ENCODE measurements at places on chromosomes 2 and 18. TPM values are rescaled to one million over a fixed set of nuclear protein-coding genes. Genes with fewer than 3 reads are reported as not detected.

The DAW1 gene
- total RNA-seq: 5.2 TPM

The NGEF gene
- 3.3 TPM for total RNA-seq

GRCh38 chr2:61111708-61112107 is 46.0 kb downstream of the SANBR start:
- no peak for DNase-seq

DNA sequence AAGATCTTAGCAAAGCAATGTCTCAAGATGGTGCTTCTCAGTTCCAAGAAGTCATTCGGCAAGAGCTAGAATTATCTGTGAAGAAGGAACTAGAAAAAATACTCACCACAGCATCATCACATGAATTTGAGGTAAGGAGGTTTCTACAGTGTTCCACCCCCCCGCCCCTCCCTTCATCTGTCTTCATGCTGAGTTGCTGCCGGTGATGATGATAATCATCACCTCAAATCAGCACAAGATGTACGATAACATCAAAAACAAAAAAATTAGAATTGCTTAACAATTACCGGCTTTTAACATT is 14.6 kb downstream of the UGP2 start:
- DNase-seq: no peak

DNA sequence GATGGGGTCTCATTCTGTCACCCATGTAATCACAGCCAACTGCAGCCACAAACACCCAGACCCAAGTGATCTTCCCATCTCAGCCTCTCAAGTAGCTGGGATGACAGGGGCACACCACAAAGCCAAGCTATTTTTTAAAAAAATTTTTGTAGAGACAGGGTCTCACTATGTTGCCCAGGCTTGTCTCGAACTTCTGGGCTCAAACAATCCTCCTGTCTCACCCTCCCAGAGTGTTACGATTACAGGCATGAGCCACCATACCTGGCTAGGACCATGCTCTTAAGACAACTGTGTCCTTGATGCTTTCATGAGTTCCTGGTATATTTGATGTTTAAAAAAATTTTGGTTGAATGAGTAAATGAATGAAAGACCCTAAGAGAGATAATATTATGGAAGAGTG is 19.4 kb downstream of the ABCB11 start:
- no peak for DNase-seq

DNA sequence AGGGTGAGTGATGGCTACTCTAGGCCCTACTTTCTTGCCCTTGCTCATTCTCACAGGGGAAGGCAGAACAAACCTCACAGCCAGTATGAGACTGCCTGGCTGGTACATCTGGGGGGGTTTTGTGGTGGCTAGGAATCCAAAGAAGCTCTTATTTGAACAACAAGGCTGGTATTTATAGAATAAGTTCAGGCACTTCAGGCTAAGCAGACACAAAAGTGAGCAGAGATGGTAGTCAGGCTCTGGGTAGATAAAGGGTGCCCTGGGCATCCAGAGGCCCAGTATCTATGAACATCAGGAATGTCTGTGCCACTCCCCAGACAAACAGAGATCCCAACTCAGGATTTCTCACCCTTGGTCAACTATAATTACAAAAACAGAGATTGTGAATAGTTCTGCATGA is 57.2 kb upstream of the RTN4 start:
- no peak for DNase-seq

The REG3G gene
- total RNA-seq: not detected

GRCh38 chr2:239339726-239340601 is 60.9 kb downstream of the HDAC4 start:
- DNase-seq: no peak

The ERFE gene
- 6.8 TPM for total RNA-seq

GRCh38 chr2:136247204-136247950 is 129.4 kb upstream of the CXCR4 start:
- peak; percentile 50 for DNase-seq

DNA sequence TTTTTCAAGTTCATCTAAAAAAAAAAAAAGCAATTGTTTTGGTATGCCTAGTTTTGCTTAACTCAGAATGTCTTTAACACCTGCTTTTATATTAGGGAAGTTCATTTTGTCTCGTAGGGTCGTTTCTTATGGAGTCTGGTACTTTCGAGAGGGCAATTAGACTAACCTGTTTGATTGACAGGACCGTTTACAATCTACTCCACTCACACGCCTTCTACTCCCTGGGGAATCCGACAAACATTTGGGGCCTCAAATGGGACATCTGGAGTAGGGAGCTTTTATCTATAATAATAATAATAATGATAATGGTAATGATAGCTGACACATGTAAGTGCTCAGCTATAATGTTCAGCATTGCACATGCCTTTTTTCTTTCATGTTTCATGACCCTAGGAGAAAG is 261.6 kb upstream of the RASGRP3 start:
- DNase-seq: no peak

The CPLX4 gene
- total RNA-seq: not detected

DNA sequence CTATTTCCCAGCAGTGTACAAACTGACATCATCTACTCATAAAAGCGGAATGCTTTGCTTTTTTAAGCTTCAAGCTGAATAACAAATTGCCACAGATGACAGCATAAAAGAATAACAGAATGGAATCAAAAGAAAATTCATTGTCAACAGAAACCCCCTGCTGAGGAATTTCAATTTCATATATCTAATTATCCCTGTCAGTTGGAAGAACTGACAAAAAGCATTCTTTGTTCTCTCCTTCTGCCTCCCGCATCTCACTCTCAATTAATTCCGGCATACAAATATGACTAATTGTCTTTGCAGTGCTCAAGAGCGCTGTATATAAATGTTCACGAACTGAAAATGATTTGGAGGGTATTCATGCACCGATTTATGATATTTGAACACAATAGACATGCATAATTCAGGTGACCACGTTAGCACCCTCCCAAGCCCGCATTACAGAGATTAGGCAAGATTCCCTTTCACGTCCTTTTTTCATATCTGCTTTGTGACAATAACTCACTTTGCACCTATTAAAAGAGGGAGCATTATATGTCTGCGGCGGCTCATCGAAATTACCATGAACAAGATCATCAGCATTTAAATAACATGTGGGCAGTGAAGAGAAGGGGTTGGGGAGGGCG is 277.7 kb upstream of the SALL3 start:
- DNase-seq: no peak

DNA sequence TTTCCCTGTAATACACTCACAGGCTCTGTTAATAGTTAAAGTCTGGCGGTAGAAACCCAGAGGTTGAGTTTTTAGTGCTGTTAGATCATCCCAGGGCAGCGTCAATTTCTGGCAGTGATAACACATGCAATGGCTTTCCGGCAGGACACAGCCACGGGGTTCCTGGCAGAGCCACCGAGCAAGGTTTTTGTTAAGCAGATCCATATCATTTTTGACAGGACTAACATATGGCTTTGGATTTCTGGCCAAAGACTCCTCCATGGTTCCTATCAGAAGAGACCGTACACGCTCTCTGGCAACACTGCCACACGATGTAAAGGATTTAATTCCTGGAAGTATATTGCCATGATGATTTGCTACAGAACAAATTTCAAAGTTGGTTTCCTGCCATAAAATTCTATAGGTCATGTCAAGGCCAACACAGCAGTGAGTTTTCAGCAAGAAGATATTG is 854.3 kb downstream of the LRRTM4 start:
- DNase-seq: no peak

GRCh38 chr2:134463699-134464022 is 209.8 kb downstream of the MGAT5 start:
- DNase-seq: no peak

- peak; percentile 93 for DNase-seq
Observed at GRCh38 chr18:23719634-23720201, 30.5 kb downstream of the LAMA3 start.

The NEDD4L gene
- total RNA-seq: 39.1 TPM

DNA sequence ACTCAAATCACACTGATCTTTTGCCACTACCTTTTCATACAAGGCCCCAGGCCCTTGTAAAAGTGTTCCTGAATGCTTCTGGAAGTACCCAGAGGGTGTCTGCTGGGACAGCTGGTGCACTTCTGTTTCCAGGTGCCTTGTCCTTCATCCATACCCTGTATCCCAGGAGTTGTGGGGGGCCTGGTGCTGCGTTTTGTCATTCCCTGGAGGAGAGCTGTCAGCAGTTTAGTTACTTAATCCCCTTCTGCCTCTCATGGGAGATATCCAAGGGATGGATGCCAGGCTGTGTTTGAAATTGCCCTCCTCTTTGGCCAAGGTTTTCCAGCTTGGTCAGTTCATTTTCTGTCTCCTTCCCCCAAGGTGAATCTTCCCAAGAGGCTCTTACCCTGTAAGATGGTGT is 158.3 kb downstream of the WDSUB1 start:
- no peak for DNase-seq

The VPS4B gene
- total RNA-seq: 36.9 TPM

- no peak for DNase-seq
Observed at GRCh38 chr2:218378053-218378452, 4.0 kb upstream of the SLC11A1 start.

DNA sequence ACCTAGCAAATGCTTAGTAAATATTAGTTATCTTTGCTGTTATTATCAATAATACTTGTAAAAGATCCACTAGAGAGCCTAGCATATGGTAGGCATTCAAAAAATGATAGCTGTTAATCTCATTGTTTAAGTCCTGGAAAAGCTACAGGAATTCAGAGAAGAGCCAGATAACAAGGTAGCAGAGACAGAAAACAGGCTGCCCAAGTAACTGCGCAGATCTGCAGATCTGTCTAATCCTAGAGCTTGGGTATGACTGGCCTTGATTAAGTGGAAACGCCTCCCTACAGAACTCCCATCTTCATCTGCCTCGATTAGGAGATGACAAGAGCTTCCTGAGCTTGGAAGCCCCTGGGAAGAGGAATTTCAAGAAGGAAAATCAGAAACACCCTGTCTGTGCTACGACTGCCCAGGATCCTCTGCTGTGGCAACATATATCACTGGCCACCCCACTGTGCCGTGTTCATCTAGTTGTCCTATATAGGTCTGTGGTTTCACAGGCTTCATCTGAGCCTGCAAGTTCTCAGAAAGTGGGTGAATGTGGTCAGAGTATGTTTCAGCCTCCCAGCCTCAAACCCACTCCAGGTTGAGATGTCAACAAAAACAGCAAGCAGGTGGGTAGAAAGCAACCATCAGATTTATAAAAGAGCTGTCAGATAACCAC is 151.5 kb upstream of the PKDCC start:
- DNase-seq: no peak

The SH3BP4 gene
- total RNA-seq: 72.1 TPM

DNA sequence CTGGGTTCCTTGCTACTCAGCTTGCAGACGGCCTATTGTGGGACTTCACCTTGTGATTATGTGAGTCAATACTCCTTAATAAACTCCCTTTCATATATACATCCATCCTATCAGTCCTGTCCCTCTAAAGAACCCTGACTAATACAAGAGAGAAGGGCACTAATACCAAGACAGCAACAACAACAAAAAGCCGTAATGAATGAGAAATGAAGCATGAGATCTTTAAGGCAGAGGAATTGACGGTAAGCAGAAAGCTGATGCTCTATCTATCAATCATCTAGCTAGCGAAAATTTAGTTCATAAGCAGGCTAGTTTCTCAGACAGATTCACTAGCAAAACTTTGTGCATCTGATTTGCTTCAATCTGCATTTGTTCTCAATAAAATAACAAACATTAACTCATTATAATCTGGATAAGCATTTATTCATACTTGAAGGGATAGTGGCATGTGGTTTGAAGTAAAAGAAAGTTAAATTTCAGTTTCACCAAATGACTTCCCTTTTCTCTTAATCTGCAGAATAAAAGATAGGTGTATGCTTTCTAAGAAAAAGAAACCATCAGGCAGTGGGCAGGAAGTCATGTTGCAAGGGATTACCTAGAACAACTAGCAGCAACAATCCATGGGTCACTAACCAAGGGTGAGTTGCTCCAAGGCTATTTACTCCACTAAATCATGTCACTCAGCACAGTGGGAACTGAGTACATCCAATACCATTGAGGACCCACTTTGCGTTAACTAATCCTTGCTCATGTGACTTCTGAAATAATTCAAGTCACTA is 376.5 kb downstream of the TMEM182 start:
- DNase-seq: no peak

The L3MBTL4 gene
- total RNA-seq: 2.8 TPM

The UGT1A3 gene
- total RNA-seq: not detected

GRCh38 chr18:51025512-51025911 is 4.5 kb upstream of the SMAD4 start:
- no peak for DNase-seq

DNA sequence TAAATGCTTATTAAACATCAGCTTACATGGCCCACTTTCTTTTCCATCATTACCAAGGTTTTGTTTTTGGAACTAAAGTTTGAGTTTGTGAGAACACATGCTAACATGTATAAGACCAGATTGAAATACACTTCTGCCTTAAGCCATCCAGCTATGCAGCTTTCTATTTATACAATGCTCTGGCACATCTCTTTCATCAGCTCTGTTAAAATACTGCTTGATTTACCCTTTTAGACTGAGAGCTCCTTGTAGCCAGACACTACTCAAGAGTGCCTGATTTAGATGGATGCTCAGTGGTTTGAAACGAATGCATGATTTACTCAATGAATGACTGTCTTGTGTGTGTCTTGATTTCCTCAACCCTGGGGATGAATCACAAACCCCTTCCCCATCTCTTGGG is 392.5 kb downstream of the THSD7B start:
- DNase-seq: no peak

- DNase-seq: no peak
Observed at GRCh38 chr2:45533771-45534170, 77.3 kb downstream of the SRBD1 start.

- no peak for DNase-seq
Observed at GRCh38 chr2:121501031-121501430, 29.6 kb upstream of the RNU4ATAC start.

The FOXI3 gene
- total RNA-seq: 0.23 TPM

DNA sequence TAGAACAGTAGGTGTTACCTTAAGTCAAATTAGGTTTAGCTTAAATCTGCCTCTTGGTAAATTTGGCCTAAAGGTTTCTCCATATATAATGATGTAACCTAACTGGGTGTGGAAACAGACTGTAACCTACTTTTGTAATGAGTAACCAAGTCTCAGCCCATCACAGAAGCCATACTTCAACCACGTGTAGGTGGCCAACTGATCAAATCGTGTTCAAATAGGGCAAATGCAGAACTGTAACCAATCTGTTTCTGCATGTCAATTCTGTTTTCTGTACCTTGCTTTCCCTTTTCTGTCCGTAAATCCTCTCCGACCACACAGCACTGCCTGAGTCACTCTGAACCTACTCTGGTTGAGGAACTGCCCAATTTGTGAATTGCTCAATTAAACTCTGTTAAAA is 34.0 kb upstream of the PLA2R1 start:
- no peak for DNase-seq

DNA sequence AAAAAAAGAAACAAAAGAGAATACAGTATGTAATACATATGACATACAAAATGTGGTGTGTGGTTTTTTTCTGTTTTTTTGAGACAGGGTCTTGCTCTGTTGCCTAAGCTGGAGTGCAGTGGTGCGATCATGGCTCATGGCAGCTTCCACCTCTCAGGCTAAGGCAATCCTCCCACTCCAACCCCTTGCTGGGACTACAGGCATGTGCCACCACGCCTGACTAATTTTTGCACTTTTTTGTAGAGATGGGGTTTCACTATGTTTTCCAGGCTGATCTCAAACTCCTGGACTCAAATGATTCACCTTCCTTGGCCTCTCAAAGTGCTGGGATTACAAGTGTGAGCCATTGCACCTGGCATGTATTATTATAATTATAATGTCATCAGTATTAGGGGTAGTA is 38.9 kb downstream of the DHX57 start:
- DNase-seq: no peak

The UGT1A5 gene
- total RNA-seq: 0.34 TPM

GRCh38 chr2:156191527-156191926 is 141.0 kb downstream of the NR4A2 start:
- DNase-seq: no peak

All from Daoy (cell line).